ENCODE measurements at places on chromosomes 12 and 14. TPM values are rescaled to one million over a fixed set of nuclear protein-coding genes. Genes with fewer than 3 reads are reported as not detected.

- DNase-seq: no peak
These were observed 37.1 kb downstream of the CMAS start for GRCh38 chr12:22083167-22083566.

DNA sequence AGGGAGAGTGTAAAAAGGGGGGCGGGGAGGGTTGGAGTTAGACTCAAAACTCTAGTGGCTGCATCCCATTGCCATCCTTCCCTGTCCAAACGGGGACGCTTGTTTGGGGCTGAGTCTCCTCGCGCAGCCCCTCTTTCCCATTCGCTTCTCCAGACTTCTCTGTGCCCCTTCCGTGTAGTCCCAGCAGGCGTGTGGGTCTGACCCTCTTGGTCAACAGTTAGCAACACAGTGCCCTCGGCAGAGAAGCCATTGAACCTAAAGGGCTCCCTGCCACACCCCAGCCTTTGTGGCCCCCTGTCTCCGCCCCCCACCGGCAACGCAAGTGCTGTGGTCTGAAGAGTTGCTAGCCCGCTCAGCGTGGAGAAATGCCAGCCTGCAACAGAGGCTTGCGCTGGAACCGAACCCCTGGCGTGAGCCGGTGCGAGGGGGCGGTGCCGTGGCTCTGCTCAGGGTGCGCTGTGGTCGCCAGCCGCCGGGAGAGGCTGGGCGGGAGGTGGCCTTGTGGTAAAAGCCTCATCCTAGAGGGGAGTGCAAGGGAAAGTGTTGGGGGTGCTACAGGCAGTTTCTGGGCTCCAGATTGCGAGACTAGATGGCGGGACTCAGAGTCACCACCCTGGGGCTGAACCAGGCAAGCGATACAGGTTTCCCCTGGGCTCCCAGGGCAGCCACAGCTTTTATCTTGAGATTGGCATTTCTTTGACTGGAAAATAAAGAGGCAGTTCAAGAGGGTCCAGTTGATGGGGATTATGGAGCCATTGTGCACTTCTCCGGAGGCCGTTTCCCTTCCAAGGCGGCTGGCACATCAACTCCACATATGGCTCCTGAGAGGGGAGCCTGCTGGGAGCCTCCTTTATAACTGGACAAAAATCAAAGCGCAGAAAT lies 2.1 kb downstream of the PLXNC1 start:
- peak; percentile 71 for DNase-seq

DNA sequence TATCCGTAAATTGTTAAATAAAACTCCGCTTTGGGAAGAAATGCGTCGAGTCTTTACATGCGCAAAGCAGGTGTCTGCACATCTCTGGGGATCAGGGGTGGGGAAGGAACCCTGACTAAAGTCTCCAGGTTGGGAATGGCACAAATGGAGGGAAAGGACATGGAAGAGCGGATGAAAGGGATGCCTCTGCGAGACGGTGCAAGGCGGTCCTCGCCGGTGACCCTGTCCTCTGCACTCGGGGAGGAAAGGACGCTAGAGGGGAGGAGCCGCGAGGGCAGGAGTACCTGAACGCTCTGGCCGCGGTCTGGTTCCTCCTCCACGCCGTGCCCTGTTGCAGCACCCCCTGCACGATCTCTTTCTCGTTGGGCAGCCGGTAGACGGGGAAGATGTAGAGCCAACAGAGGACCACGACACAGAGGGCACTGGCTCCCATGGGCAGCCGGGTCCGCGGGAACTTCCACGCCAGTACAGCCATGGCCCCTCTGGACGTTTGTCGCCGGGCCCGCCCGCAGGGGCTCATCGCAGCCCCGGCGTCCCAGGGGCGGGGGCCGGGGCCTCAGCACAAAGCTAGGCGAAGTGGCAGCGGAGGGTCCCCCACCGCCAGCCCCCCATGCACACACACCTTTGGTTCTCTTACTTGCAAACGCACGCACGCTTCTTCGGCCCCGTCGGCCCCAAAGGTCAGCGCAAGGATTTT lies 646 bp downstream of the ST8SIA1 start:
- no peak for DNase-seq

The KRT7 gene
- total RNA-seq: 664 TPM

DNA sequence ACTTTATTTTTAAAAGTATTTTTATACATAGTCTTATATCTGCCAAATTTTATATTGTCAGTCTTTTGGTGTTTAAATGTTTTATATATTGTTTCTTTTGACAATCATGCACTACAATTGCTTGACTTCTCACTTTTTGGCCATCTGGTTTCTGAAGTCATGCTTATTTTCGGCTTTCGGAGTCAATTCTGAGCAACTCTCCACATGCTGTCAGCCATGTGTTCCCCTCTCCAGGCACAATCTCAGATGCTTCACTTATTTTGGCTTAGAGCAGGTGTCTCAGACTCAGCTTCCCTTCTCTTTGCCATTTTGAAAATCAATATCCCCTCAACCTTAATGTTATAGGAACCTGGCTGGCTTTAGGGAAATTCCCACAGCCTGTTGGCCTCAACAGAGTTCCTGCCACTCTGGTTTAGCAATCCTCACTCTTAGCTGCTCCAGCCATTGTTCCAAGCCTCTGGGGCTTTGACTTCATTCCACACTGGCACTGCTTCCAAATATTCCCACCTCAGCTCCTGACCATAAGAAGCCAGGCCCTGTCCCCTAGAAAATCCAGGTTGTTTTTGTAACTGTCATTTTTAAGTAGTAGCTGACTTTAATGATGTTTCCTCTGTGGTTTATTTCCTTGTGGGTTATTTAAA lies 125.5 kb upstream of the FAR2 start:
- DNase-seq: no peak

GRCh38 chr14:31880935-31881334 lies 196.2 kb upstream of the ARHGAP5 start:
- no peak for DNase-seq

The CLEC4E gene
- total RNA-seq: 16.8 TPM

The SDSL gene
- 10.7 TPM for total RNA-seq

DNA sequence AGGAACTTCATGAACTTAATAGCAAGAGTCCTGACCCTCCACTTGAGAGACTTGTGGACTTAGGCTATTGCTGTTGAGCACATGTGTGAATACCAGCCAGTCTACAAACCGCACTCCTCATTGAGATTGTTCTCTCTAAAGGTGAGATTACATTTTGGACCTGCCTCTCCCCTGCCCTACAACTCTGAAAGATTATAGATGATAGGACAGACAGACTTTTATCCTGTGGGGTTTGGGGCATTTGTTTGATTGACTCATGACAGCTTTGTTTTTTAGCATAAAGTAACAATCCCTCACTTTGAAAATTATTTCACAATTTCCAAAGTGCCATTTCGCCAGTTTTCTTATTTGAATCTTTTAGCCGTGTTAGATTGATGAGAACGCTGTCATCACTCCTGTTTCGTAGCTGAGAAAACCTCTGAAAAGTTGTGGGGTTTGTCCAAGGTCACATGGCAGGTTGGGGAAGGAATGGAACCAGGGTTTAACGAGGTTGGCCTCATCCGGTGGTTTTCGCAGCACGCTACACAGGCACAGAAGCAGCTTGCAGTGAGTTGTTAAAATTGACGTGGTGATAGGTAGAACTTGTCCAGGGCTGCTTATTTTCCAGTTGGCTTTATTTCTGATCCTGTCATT lies 836 bp downstream of the EVL start:
- no peak for DNase-seq

GRCh38 chr14:53927171-53927570 lies 29.5 kb downstream of the BMP4 start:
- no peak for DNase-seq

The SLC39A5 gene
- 0.87 TPM for total RNA-seq

The INSM2 gene
- not detected for total RNA-seq

The MAGOHB gene
- total RNA-seq: 21.3 TPM

GRCh38 chr14:86955771-86956354 lies 1037.1 kb downstream of the GALC start:
- DNase-seq: no peak

The LTBP2 gene
- total RNA-seq: 117 TPM

DNA sequence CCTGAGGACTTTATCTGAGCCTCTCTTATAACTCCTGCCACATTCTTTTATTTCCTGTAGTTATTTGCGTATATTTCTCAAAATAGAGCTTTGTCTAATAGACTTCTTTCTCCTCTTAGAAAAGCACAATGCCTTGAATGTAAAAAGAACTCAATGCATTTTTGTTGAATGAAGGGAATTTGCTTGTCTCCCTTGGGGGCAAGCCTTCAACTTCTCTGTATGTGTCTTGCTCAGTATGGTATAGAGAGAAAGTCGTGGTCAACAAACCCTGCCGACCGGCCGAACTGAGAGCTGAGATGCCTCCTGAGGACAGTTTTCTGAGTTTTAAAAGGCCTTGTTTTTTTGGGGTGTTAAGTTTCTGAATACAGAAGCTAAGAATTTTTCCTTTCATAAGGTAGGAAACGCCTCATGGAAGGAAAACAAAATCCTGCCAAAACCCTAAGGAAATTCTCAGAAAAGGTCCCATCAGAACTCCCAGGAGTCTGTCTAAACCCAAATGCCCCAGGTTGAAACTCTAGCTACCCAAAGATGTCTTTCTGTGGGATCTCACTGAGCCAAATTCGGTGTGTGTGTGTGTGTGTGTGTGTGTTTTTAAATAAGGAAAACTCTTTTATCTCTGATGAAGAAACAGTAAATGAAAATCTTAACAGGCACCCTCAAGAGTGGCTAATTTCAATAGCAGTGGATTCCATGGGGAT lies 136.6 kb downstream of the C12orf75 start:
- no peak for DNase-seq

DNA sequence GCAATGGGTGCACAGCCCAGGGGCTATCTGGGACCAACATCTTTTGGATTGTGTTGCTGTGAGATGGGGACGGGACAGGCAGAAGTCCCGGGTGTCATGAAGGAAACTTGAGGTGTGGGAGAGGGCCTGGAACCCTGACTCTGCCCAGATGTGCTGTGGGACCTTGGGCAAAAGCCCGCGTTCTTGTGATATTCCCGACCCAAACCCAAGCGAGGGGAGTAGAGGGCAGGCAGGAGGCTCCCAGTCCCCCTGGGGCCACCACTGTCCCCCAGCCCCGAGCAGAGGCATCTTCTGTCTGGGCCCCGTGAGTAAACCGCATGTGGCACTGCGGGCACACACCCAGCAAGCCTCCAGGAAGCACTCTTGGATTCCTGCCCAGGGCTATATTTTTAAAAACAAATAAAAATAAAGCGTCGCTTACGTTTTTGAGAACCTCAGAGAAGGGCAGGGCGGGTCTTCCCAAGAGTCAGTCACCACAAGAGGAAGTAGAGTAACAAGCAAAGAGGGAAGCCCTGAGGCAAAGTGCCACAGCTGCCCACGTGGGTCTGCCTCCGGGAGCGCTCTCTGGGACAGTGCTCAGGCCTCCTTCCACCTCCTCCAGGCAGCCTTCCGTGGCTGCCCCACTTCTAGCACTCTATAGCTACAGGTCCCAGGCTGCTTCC lies 39.5 kb downstream of the BEGAIN start:
- DNase-seq: peak; percentile 84

The TBX5 gene
- 22.3 TPM for total RNA-seq

The A2ML1 gene
- not detected for total RNA-seq

The HDAC7 gene
- total RNA-seq: 135 TPM

GRCh38 chr12:102462386-102462785 lies 18.0 kb downstream of the IGF1 start:
- DNase-seq: no peak

DNA sequence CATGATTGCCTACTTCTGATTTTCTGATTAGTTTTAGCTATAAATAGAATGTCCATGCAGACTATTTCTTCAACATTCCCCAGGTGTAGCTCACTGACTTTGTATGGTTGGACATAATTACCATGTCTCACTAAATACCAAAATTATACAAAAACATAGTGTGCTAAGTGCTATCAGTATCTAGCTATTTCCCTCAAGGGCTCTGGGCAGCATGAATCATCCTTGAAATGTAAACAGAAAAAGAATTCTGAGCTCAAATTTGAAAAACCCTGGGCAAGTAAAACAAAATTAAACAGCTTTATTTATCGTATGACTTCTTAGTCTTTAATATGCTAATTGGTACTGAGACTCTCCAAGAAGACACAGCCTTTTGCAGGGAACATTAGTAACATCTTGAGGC lies 82.9 kb downstream of the SPATA7 start:
- no peak for DNase-seq

GRCh38 chr12:52323001-52323400 lies 1.8 kb upstream of the KRT83 start:
- no peak for DNase-seq

DNA sequence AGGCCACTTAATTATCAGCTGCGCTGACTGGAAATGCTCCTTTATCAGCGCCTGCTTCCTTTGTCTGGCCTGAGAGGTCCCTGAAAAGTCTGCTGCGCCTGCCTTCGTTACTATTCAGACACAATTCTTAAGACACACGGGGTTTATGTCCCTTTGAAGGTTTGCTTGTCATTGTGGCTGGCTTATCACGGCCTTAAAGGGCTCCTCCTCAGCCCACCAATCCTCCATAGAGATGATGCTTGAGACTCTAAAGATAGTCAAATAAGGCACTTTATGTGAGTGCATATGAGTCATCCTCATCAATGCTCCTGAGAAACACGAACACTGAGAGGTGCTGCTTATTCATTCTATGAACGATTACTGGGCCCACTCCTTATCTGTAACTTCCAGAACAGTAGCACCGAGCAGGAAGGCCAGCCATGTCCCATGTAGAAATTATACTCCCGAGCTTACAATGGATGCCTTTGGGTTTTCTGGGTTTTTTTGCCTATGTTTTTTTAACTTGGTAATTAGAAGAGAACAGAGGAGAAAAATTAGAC lies 1268.2 kb upstream of the TMEM132C start:
- no peak for DNase-seq

The OR4K13 gene
- total RNA-seq: not detected

GRCh38 chr12:47986832-47987231 lies 17.4 kb downstream of the COL2A1 start:
- DNase-seq: no peak

The GYS2 gene
- total RNA-seq: not detected

The MANSC4 gene
- not detected for total RNA-seq

The CD27 gene
- total RNA-seq: 1.5 TPM

GRCh38 chr14:64507376-64508156 lies 3.0 kb downstream of the ZBTB1 start:
- DNase-seq: no peak

The DCN gene
- total RNA-seq: 753 TPM

GRCh38 chr12:68245180-68246021 lies 8.0 kb downstream of the IL22 start:
- no peak for DNase-seq

DNA sequence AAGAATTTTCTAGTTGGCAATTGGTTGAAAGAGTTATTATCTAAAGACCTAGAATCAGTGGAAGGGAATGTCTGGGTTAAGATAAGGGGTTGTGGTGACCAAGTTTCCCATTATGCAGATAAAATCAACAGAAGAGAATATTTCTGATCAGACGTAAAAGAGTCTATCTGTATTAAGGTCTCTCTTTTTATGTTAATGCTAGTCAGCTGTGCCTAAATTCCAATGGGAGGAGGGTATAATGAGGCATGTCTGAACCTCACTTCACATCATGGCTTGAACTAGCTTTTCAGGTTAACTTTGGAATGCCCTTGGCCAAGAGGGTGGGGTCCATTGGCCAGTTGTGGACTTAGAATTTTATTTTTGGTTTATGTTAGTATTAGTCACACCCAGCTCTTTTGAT lies 34.3 kb upstream of the CHST11 start:
- DNase-seq: no peak

The RD3L gene
- not detected for total RNA-seq

The SDR9C7 gene
- total RNA-seq: not detected
